ENCODE measurements at places on chromosomes 6 and 20.

- DNase-seq: no peak
Observed at GRCh38 chr6:127585123-127585522, 8.1 kb downstream of the C6orf58 start.

GRCh38 chr6:39339868-39340550 is 17.5 kb upstream of the KCNK16 start:
- no peak for DNase-seq

GRCh38 chr6:157223021-157223430 is 100.3 kb downstream of the TMEM242 start:
- no peak for DNase-seq

DNA sequence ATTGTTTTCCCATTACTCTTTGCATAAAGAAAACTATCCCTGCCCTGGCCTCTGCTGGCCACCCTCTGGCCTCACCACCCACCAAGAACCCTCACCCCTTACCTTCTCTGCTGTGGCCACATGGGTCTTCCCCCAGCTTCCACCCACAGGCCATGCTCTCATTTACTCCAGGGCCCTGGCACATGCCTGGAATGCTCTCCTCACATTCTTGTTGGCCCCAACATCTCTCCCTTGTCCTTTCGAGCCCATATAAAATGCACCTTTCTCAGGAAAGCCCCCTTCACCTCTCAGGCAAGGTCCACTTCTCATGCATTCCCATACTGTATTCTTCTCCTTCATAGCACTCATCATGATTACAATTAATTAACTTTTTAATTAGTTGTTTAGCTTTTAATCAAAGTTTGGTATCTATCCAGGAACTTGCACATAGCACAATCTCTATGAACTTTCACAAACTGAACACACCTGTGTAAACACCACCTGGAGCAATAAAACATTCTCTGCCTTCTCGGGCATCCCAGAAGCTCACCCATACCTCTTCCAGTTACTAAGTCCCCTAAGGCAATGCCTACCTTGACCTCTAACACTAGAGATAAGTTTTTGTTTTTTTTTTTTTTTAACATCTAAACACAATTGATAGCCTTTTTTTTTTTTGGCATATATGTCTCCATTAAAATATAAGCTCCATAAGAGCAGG is 617.2 kb downstream of the PTPRT start:
- DNase-seq: no peak

GRCh38 chr6:7909323-7910276 is 988 bp downstream of the TXNDC5 start:
- DNase-seq: no peak

DNA sequence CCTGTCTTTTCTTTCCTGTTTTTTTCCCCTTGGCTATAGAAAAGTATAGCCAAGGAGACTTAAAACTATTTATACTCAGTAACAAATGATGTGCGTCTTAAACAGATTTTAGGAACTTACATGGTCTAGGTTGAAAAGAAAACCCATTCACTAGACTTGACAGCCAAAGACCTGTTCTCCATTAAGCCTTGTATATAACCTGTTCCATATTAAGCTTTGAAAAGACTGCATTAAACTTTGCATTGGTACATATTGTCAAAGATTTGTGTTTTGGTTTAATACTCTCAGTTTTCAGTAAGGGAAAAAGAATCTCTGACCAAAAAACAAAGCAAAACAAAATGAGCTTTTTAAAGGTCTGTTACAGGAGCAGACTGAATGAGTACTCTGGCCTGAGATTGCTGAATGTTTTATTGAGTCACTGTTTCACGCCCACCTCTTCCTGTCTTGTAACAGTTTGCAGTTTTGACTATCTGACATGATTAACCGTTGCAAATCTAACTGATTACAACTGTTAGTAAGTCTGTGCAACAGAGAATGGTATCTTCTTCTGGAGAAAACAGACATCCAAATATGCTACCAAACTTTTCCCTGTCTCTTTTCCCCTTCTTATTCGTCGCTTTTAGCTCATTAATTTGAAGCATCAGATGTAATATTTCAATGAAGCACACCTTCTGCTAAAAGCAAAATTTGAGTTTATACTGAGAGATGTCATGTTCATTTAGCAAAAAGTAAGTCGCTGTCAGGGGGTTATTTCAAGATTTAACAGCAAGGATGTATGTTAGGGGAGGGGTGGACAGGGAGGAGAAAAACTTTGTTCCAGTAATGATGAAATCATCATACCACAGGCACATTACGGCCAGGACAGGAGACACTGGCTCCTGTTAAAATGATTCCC is 59.1 kb upstream of the SUPT3H start:
- DNase-seq: peak; percentile 86

- no peak for DNase-seq
Observed at GRCh38 chr20:64166721-64167615, 2.7 kb downstream of the MYT1 start.

- DNase-seq: no peak
Observed at GRCh38 chr6:121651420-121651819, 216.0 kb downstream of the GJA1 start.

GRCh38 chr6:73556836-73557235 is 36.0 kb upstream of the EEF1A1 start:
- no peak for DNase-seq

GRCh38 chr6:169391473-169392071 is 137.9 kb upstream of the THBS2 start:
- no peak for DNase-seq

- DNase-seq: no peak
Observed at GRCh38 chr6:14108571-14109410, 8.8 kb upstream of the CD83 start.

GRCh38 chr6:43303751-43304331 is 4.8 kb downstream of the CRIP3 start:
- DNase-seq: no peak

DNA sequence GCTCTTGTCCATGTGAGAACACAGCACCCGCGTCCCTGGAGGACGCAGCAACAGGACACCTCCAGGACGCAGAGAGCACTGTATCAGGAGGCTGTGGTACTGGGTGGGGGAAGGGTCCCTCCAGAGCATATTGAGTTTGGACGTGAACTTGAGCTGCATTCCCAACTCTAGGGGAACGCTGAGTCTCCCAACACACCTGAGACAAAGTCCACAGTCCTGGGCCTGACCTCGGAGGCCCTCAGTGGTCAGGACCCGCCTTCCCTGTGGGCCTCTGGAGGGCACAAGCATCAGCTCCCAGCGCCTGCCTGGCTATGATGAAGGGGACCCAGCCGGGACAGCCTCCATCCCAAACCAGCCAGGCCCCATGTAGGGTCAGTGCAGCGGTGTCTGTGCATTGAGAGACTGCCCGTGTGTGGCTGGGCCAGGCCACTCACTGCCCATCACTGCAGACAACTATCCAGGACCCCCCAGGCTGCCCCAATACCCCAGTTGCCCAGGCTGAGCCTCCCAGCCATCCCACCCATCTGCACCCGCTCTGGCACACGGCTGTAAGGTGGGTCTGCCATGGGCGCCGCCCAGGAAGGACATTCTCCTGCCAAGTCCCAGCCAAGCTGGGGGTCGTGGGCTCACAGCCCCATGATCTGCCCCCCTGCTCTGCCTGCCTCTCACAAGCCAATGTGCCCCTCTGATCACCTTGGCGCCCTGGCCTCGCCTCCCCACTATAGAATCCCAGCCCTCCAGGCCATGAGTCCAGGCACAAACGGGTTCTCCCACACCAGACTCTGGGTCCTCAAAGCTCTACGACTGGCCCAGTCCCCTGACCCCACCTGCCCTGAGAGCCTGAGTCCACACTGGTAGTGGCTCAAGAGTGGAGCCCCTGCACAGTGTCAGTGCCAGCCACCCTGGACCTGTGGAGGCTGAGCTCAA is 115.7 kb downstream of the TAF4 start:
- no peak for DNase-seq

- no peak for DNase-seq
Observed at GRCh38 chr20:49384437-49385434, 97.7 kb downstream of the KCNB1 start.

DNA sequence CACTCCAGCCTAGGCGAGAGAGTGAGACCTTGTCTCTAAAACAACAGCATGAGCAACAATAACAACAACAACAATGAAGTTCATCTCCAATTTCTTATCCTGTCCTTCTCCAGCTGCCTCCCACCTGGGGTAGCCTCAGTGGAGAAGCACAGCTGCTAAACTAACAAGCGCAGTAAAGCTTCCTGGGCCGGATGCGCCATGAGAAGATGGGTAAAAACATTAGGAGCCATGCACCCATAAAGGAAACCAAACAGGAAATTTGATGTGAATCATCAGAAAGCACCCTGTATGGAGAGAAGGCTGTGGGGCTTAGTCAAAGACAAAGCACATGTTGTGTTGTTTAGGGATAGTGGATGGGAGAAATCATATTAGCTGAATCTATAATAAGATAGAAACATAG is 61.1 kb upstream of the CCN6 start:
- DNase-seq: no peak

DNA sequence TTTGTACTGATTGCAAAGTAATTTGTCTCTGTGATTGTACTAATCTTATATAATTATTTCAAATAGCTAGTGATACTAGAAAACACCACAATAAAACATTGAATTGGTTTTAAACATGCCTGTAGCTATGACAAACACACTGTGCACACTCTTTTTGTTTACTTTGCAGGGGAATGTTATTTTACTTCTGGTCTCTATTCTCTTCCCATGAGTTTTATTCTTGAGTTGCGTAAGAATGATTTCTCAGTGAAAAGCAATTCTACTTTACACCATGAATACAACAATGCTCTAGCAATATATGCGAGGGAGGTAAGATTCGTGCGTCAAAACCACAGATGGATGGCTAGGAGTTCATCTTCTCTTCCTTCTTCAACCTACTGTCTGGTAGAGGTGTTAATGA is 68.4 kb upstream of the PHACTR1 start:
- DNase-seq: no peak

GRCh38 chr6:168967281-168967925 is 286.2 kb downstream of the THBS2 start:
- no peak for DNase-seq

GRCh38 chr6:163338671-163339405 is 75.7 kb upstream of the QKI start:
- DNase-seq: peak; percentile 71

DNA sequence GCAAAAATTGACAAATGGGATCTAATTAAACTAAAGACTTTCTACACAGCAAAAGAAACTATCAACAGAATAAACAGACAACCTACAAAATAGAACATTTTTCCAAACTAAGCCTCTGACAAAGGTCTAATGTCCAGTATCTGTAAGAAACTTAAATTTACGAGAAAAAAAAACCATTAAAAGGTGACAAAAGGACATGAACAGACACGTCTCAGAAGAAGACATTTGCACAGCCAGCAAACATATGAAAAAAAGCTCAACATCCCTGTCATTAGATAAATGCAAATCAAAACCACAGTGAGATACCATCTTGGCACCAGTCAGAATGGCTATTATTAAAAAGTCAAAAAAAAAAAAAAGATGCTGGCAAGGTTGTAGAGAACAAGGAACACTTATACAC is 70.6 kb upstream of the GRIK2 start:
- DNase-seq: no peak

DNA sequence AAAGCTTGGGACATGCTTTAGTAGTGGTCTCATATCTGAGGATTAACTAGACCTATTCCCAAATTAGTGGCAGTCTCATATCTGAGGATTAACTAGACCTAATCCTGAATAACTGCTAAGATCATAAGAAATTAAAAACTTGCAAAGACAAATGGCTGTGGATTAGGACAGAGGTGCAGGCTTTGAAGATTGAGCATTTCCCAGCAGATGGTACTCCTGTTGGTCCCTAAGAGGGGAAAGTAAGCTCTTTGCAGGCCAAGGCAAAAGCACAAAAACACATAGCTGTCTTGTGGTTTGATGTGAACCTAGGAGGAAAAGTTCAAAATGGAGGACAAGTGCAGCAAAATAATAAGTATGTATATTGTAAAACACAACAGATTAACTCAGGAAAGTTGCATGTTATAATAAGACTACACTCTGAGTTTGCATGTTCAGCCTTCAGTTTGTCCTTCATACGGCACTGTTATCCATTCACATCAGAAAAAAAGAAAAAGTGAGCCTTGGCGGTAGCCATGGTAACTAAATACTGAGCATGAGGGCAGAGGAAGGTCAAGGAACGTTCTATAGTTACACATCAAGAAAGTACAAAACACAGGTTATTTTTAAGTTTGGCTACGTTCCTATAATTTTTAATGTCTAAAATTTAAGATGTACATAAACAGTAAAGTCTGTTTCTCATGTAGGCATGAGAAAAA is 62.8 kb downstream of the FILIP1 start:
- no peak for DNase-seq
